Activated CD4-positive, alpha-beta T cell treated with anti-CD3 and anti-CD28 coated beads, Interleukin-2, amount 50 U/mL, for 4 hours (primary cell): ENCODE measurements at places on chromosomes 5 and 9.

DNA sequence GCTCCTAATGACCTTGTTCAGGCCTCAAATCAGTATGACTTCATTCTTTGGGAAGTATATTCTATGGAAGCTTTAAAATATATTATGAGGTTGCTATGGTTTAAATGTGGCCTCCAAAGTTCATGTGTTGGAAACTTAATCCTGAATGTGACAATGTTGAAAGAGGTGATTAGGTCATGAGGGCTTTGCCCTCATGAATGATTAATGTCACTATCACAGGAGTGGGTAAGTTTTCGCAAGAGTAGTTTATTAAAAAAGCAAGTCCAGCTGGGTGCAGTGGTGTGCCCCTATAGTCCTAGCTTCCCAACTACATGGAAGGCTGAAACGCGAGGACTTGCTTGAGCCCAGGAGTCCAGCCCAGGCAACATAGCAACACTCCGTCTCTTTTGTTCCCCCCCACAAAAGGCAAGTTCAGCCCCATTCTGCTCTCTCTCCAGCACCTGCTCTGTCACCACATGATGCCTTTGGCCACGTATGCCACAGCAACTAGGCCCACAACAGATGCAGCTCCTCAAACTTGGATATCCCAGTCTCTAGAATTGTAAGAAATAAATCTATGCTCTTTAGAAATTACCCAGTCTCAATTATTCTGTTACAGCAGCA, 105.3 kb downstream of the SIL1 start:
- no peak for DNase-seq

DNA sequence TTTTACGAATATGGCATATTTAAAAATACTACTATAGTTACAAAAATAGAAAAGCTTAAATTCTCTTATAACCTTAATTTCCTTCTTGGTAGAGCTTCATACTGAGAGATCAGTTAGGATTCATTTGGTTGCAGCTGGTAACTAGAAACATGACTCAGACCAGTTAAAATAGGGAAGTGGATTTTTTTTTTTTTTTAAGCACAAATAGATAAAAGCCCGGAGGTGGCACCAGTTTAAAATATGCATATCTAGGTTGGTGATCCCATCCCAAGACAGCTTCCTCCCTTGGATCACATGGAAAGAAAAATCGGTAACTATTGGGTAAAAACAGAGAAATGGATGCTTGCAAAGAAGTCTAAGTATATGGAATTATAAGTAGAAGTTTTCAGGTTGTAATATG, 1634.3 kb downstream of the MAT2B start:
- no peak for DNase-seq

DNA sequence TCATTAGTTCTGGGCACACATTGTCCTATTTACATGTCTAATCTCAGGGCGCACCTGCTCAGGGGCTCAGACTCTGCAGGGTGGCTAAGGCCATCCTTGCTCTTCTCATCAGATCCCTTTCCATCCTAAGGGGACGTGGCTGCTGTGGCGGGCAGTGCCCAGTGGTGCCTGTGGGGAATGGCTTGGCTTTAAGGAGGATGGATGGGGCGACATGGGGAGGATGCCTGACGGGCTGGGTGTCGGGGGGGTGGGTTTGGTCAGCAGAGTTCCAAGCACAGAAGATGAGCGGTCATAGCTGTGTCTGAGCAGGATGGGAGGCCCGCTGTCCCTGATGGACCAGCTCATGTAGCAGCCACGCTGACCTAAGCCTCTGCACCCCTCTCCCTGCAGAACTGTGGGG, 40.9 kb upstream of the SUSD3 start:
- no peak for DNase-seq

DNA sequence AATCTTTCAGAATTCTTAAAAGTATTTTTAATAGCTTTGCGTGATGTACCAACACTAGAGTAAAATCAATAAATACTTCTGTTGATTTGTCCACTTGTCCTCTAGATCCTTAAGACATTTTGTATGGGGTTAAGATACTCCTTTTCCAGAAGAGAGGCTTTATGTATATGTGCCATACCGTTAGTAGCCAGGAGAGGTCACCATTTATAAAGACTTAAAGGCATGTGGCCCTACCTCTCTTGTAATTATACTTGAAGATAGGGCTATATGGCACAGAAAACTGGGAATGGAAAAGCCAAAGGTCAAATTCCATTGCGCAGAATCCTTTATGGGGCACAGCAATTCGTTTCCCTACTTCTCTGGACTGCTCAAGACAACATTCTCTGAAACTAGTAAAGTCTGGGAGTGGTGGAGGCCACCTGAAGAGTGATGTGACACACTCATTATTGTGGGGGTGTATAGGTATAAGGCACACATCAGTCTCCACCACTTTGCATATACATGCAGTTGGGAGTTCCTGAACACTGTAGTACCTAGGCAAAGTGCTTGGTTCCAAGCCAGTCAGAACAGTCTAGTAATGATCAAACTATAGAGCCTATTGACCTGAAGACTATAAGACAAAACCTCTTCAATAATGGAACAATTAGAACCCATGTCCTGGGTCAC, 140.1 kb upstream of the FBXL17 start:
- no peak for DNase-seq

- no peak for DNase-seq
Observed at GRCh38 chr5:1112596-1113331, 901 bp upstream of the SLC12A7 start.

DNA sequence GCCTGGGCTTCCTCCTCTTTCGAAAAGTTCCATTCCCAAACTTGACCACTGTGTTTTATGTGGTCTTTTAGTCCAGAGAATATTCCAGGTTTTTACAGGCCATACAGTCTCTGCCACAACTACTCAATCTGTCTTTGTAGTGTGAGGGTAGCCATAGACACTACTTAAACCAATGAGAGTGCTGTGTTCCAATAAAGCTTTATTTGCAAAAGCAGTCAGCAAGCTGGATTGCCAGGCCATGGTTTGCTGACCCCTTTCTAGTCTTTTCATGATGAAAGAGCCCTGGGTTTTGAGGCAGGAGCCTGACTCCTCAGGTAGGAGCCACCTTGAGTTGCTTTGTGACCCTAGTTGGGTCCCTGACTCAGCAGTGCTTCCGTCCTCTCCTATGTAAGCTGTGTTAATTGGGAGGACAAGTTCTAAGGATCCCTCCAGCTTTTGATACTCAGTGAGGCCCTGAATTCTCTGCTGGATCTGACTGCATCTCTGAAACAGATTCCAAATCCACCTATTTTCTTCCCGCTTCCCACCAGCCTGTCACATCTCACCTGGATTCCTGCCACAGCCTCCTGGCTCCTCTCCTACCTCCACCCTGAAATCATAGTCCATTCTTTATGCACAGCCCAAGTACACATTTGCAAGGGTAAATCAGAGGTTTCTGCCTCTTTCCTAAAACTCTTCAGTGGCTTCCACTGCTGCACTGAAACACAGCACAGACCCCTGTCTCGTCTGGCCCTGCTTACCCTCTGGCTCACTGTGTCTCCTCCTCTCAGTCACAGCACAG, 13.5 kb downstream of the GALNT10 start:
- DNase-seq: no peak

- no peak for DNase-seq
Observed at GRCh38 chr9:129994882-129995281, 48.1 kb downstream of the FNBP1 start.

GRCh38 chr5:77628840-77629508, 9.5 kb downstream of the OTP start:
- DNase-seq: no peak

DNA sequence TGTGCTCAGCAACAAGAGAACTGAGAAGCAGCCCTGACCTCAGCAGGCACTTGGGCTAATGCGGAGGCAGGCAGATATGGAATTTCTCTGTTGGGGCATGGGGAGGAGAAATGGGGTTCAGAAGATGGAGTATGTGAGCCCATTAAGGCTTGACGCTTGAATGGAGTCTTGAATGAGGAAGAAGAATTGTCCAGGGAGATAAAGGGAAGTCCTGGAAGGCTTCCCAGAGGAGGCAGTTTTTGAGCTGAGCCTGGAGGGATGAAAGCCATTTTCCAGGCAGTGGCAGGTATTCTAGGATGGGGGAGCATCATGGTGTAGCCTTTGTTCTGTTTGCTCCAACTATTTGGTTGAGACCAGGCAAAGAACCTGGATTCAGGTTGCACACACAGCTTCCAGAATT, 34.5 kb downstream of the FGF18 start:
- no peak for DNase-seq

DNA sequence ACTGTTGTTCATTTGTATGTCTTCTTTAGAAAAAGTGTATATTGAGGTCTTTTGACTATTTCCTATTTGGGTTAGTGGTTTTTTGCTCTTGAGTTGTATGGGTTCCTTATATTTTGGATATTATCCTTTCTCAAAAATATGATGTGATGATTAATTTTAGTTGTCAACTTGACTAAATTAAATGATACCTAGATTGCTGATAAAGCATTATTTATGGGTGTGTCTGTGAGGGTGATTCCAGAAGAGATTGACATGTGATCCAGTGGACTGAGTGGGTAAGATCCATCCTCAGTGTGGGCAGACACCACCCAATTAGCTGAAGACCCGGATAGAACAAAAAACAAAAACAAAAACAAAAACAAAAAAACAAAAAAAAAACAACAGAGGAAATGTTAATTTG, 115.1 kb upstream of the KIF2A start:
- no peak for DNase-seq

DNA sequence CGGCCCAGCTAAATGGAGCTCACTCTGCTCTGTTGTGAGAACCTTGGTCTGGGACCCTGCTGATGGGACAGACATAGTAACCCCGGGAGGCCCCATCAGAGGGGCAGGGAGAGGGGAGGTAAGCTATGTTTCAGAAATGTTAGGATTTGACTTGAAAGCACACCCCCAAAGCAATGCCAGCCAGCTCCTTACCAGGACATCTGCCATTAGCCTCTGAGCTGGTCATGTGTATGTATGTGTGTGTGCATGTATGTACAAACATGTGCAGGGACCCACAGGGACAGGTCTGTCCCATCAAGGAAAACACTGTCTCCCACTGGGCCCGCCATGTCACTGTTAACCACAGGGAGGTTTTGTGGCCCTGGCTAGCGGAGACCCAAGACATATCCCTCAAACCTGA, 14.5 kb downstream of the SLC22A4 start:
- DNase-seq: no peak

- DNase-seq: no peak
Observed at GRCh38 chr9:104247899-104248460, 153.9 kb downstream of the SMC2 start.

GRCh38 chr9:111276431-111277128, 53.4 kb downstream of the OR2K2 start:
- no peak for DNase-seq

GRCh38 chr9:95669253-95669652, 152.5 kb upstream of the PTCH1 start:
- no peak for DNase-seq

- no peak for DNase-seq
Observed at GRCh38 chr5:18744441-18744840, 1110.2 kb downstream of the TAF11L14 start.

- DNase-seq: no peak
Observed at GRCh38 chr5:178240766-178241165, 8.2 kb upstream of the PHYKPL start.

- DNase-seq: no peak
Observed at GRCh38 chr5:135821061-135821801, 13.2 kb upstream of the SLC25A48 start.

GRCh38 chr9:123225995-123226394, 42.4 kb downstream of the STRBP start:
- no peak for DNase-seq

DNA sequence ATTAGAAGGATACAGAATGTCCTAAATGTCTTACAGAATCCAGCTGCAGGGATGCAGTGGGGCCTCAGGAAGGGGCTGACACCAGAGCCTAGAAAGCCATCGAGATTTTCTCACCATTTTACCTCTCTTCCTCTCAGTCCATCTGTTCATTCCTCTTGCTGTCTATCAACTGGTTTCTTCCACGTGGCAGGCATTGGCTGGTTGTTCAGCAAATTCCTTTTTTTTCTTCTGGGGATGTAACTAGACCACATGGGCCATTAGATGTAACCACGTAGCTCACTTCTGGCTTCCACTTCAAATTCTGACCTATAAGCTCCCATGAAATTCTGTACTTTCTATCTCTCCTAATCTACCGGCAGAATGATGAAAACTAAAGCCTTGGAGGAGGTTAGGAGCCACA, 93.6 kb upstream of the MTAP start:
- DNase-seq: no peak

GRCh38 chr9:4349816-4350418, 50.0 kb upstream of the GLIS3 start:
- DNase-seq: no peak

GRCh38 chr9:85004818-85005413, 335.4 kb downstream of the NTRK2 start:
- no peak for DNase-seq

DNA sequence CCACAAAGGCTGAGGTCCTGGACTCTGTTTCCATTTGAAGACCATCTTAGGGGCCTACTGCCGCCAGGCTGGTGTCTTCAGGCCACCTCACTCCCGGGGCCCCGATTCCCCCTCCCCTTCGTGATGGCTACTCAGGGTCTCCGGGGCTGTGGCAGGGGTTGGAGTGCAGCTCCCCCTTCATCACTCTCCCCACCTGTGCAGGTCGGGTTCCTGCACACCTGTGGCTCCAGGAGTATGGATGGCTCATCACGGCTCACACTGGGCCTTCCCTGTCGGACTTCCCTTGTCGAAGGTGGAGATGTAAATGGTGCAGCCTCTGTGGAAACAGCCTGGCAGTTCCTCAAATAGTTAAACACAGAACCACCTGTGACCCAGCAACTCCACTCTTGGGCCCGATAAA, 11.9 kb downstream of the LCN9 start:
- DNase-seq: no peak

DNA sequence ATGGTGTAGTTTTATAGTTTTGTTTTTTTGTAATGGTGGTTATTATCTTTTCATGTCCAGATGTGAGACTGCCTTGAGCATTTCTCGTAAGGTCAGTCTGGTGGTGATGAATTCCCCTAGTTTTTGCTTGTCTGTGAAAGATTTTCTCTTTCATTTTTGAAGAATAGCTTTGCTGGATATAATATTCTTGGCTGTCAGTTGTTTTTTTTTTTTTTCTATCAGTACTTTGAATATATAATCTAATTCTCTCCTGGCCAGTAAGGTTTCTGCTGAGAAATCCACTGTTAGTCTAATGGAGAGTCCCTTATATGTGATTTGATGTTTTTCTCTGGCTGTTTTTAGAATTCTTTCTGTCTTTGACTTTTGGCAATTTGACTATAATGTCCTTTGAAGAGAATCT, 106.9 kb downstream of the CARTPT start:
- DNase-seq: no peak

GRCh38 chr5:146254223-146254622, 50.8 kb downstream of the RBM27 start:
- no peak for DNase-seq

DNA sequence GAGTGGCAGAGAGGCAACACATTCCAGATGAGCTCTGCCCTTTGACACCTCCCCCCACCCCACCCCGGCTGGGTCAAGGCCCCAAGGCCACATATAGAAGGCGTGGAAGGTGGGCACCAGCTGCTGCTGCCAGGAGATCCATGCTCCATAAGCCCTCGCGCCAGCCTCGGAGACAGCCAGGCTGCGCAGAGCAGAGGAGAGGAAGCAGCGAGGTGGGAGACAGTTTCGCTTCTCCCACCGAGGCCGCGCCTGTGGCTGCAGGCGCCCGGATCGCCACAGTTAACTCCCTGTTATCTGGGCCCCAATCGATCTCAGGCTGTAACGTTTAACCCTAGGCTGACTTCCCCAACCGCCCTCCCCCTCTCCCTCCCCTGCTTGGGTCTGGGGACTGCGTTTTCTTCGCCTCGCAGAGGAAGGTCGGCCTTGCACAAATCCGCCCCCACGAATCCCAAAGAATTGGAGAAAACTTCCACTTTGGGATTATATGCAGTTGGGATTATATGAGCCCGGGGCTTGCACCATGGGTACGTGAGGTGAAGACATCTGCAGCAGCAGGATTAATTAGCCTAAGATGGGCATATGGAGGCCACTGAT, 1.1 kb upstream of the CXXC5 start:
- no peak for DNase-seq

GRCh38 chr9:115404311-115404710, 286.4 kb upstream of the TNC start:
- no peak for DNase-seq
